ENCODE measurements at places on chromosomes 12 and 14.

GRCh38 chr14:99513946-99514551 lies 32.8 kb downstream of the CCNK start:
- DNase-seq: no peak

DNA sequence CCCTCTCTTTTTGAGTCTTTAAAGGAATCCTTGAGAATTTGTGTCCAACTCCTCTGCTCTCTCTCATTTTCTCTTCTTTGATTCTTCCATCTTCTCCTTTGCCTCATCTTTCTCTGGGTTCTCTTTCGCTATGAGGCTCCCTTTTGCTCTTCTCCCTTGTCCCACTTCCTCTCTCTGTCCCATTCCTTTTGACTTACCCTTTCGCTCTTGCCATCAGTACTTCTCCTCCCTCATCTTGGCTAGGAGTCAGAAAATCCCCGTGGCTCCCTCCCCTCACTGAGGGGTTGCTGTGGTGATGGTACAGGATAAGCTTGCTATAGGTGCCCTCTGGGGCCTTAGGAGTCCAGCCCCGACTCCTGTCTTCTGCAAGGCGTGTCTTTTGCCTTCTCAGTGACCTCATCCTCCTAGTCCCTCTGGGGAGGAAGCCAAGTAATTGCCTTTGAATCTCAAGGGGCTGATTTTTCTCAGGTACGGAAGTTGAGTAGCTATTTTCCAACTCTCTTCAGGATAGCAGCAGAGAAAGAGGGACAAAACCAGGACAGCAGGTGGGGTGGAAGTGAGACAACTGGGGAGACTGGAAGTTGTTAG lies 6.4 kb downstream of the PDE1B start:
- no peak for DNase-seq

GRCh38 chr12:23899434-23899833 lies 50.0 kb downstream of the SOX5 start:
- no peak for DNase-seq

- DNase-seq: no peak
These were observed 7.2 kb downstream of the HSP90AA1 start for GRCh38 chr14:102079700-102079979.

GRCh38 chr14:54002653-54003052 lies 46.0 kb upstream of the BMP4 start:
- no peak for DNase-seq

DNA sequence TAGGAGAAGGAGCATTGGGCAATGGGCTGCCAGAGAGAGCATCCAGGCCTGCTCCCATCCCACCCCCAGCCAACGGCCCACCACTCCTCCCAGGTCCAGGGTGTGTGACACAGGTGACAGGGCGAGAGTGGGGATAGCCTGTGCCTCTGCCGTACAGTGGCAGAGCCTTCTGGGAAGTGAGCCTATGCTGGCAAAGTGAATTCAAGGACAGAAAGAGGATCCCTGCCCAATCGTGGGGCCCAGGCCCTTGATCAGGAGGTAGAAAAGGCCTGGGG lies 553 bp upstream of the KRT79 start:
- no peak for DNase-seq

DNA sequence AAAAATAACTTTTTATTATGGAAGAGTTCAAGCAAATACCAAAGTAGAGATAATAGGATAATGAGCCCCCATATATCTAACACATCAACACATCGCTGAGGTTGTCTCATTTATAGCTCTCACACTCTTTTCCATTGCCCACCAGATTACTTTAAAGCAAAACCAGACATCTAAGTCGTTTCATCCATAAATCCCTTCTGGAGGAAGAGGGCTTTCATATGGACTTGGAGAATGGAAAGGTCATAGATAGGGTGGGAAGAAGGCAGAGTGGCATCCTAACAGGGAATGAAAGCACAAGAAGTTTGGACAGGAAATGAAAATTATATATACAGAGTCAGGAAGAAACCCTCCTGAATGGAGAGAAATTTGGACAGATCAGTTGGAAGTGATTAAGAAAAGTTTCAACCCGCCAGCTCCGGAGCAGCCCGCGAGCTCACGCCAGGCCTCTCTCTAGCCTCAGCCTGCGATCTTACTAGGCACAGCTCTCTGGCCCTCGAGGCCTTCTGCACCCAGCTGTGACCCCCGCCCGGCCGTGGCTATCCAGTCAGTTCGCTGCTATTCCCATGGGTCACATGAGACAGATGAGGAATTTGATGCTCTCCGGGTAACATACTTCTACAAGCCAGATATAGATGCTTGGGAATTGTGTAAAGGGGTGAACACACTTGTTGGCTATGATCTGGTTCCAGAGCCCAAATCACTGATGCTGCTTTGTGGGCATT lies 48.4 kb upstream of the NID2 start:
- DNase-seq: no peak

- no peak for DNase-seq
These were observed 4.8 kb upstream of the ING4 start for GRCh38 chr12:6667559-6668210.

Data from T follicular helper cell (primary cell).